ENCODE measurements at places on chromosomes 7 and 10. TPM values are rescaled to one million over a fixed set of nuclear protein-coding genes. Genes with fewer than 3 reads are reported as not detected.

The ADRB1 gene
- total RNA-seq: not detected

- DNase-seq: peak; percentile 75
Measured at GRCh38 chr10:84269773-84270172, 24.9 kb downstream of the RGR start.

DNA sequence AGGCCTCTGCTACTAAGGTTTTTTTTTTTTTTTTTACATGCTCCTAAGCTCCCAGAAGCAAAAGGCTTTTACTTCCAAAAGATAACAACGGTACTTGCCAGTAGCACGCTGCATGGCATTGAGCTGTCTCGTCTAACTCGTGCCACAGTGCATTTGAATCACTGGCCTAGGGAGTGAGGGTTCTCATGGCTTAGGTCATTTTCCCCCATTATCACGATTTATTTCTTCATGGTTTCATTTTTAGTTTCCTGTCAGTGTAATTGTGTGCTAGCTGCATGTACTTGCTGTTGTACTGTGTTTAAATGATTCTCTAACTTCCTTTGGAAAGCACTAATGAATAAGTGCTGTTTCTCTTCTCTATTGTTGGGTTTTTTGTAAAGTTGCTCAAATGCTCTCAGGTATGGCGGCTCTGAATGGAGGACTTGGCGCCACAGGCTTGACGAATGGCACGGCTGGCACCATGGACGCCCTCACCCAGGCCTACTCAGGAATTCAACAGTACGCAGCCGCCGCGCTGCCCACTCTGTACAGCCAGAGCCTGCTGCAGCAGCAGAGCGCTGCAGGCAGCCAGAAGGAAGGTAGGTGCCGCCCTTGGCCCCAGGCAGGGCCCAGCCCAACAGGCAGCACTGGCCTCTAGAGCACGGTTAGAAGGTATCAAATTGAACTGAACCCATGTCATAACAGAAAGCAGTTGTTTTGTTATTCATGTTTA is 290.5 kb downstream of the USP6NL start:
- no peak for DNase-seq

DNA sequence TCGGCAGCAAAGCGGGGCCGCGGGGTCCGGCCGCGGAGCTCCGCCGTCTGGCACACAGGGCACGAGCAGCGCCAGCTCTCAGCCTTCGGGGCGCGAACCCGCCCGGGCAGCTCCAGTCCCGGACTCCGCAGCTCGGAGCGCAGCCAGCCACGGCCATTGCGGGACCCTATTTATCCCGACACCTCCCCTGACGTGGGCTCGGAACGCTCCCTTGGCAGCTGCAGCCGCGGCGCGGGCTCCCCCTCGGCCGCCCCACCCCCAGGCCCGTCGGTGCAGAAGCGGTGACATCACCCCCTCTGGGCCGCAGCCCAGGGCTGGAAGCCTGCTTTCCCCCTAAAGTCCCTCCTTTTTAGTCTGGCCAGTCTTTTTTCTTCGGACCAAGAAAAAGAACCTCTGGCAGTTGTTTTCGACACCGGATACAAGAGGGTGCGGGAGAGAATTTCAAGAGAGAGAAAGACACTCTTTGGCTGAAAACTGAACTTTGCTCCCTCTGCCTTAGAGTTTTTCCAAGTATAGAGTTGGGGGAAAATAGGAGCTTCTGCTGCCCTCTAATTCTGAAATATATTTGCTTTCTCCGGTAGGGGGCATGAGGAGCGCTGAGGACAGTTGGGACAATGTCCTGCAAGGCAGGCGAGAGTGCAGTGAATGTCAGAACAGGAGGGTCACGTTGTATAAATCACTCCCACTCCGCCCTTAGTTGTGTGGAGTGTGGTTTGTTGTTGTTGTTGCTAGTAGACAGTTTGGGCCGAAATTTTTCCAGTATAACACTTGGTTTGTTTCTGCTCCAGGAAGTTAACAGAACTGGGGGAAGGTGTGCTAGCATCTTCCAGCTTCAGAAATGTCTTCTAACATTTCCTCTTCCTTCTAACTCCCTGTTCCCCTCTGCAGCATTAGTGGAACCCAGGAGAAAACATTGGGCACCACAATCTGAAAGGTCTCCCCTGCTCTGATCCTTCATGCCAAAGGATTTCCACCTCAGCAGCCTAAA is at the start of gene SFRP4:
TSS of gene SFRP4 (minus strand) at position 145 of the 988 bp plus-strand sequence. CDS start 280 bp downstream, outside the sequence.
- no peak for DNase-seq

GRCh38 chr10:29757551-29758297 is 123.0 kb upstream of the SVIL start:
- no peak for DNase-seq

GRCh38 chr7:90224195-90224594 is 12.7 kb downstream of the STEAP2 start:
- DNase-seq: no peak
